Thoracic aorta (tissue), 2 donors: ENCODE measurements at places on chromosomes 7 and 10.

DNA sequence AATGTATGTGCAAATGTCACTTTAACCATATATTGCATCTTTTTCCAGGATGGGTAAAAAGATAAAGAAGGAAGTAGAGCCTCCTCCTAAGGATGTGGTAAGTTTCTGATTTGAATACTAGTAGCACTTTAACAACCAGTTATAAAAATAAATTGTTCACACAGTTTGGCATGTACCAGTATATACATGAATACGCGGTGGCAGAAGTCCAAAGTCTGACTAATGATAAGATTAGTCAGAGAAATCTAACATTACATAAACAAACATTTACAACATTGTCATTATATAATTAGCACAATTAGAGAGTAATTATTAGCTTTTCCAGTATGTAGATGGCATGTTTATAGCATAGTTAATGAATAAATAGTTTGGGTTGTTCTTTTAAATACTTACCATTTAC is 4.1 kb downstream of the ARMC3 start:
- DNase-seq, result no peak

DNA sequence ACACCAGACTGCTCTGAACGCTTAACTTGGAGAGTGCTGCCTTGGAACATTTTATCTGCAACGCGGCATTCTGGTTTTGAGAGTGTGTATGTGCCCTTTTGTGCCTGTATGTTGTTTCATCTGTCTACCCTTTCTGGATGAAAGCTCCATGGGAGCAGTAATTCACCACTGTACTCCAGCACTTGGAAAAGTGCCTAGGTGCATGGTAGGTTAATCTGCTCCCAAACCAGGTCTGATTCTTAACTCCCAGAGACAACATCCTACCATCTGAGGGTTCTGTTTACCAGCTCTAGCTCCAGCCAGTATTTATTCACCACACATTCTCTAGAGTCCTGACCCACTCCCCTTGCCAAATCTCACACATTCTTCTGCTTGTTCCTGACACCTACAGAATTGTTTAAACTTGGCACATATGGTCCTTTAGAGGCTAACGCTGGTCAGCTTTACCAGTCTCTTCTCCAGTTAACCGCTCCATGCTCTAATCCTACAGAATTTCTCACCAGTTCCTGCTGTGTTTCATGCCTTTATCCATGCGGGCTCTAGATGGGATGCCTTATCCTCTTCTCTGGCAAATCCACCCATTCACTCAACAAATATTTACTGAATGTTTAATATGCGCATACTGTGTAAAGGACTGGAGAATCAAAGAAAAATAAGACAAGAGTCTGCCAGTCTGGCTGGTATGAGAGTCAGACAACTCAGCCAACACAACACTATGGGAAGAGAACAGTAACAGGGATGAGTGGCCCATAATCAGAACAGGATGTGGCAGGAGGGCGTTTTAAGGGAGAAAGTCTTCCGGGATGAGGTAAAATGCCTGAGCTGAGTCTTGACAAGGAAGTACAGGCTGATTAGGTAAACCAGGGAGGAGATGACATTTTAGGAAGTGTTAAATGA is 46.3 kb downstream of the MTPN start:
- DNase-seq, result no peak

- DNase-seq, result no peak
Observed at GRCh38 chr10:132111871-132112341, 46.2 kb downstream of the JAKMIP3 start.

DNA sequence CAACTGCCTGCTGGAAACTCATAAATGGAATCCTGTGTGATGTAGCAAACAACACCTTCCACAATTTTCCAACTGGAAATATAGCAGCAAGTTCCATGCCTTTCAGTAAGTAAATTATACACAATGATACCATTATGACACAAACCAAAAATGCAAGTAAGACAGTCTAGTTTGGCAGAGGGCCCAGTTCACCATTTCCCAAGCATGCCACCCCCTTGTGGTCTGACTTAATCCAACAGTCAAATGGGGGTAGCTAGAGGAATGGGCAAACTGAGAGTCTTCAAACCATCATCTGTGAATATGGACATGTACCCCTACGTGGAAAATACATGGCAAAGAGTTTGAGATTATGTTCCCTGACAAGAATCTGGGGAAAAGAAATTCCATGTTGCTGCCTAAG is 137.6 kb upstream of the VWC2 start:
- no peak for DNase-seq

GRCh38 chr10:72392571-72392970 is 37.9 kb upstream of the DNAJB12 start:
- DNase-seq, result no peak

- DNase-seq, result no peak
Observed at GRCh38 chr10:120744040-120744439, 107.1 kb upstream of the WDR11 start.

DNA sequence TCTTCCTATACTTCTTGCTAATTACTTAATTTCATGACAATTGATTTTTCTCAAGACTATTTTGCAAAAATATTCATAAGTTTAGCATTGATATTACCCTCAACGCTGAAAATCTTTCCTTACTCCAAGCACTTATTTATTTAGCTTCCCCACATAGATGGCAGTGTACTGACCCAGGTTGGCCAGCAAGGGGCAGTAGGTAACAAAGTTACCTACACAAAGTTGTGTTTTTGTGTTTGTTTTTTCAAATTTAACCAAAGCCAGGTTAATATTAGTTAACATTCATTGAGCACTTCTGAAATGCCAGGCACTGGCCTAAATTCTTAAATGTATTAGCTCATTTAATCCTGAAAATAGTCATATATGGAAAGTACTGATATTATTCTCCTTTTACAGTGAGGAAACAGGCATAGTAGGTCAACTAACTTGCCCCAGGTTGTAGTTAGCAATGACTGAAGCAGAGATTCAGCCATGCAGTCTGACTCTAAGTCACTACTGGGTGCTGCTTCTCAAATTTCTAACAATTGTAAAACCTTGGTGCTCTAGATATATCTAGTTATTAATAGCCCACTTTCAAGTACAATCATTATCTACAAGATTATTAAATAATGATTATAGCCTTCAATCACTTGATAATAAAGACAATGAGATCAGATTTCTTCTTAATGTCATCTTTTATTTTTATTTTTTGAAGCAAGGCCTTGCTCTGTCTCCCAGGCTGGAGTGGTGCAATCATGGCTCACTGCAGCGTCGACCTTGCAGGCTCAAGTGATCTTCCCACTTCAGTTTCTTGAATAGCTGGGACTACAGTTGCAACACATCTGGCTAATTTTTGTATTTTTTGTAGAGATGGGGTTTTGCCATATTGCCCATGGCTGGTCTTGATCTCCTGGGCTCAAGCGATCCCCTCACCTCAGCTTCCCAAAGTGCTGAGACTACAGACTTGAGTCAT is 5.8 kb upstream of the GGCT start:
- no peak for DNase-seq

- no peak for DNase-seq
Observed at GRCh38 chr7:132433301-132433700, 143.0 kb downstream of the PLXNA4 start.

DNA sequence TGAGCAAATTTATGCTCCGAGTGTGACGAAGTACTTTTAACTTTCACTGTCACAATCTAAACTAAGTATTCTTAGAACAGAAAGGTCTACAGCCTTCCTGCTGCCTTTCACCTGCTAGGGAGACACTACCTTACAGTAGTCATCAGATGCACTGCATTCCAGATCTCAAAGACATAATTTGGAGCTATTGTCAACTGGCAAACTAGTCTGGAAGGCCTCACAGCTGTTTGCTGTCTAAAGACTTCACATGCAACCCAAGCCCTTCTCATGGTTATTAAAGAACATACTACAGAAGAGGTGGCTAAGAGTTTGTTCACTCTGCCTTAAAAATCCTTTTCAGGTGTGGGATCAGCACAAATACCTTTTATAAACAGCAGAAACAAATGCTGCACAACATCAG is 91.8 kb upstream of the KCNIP2 start:
- no peak for DNase-seq
